ENCODE measurements at places on chromosomes 6 and 20. TPM values are rescaled to one million over a fixed set of nuclear protein-coding genes. Genes with fewer than 3 reads are reported as not detected.
A peak's percentile ranks its signal among the peaks of the same experiment; 100 is the strongest.

CD24 gene
- total RNA-seq = 1.4 TPM

TCP11 gene
- total RNA-seq = not detected

PPP1R14C gene
- not detected for total RNA-seq

ANKS1A gene
- total RNA-seq = 10.4 TPM

SLC17A3 gene
- total RNA-seq = 1.6 TPM

BTN1A1 gene
- total RNA-seq = not detected

GRCh38 chr6:125959041-125959440, 2.5 kb downstream of the HINT3 start:
- no peak for DNase-seq

- DNase-seq = no peak
Measured at GRCh38 chr20:52461582-52461981, 270.0 kb upstream of the ZFP64 start.

- DNase-seq = no peak
Measured at GRCh38 chr6:35624341-35625070, 64.2 kb downstream of the FKBP5 start.

DNA sequence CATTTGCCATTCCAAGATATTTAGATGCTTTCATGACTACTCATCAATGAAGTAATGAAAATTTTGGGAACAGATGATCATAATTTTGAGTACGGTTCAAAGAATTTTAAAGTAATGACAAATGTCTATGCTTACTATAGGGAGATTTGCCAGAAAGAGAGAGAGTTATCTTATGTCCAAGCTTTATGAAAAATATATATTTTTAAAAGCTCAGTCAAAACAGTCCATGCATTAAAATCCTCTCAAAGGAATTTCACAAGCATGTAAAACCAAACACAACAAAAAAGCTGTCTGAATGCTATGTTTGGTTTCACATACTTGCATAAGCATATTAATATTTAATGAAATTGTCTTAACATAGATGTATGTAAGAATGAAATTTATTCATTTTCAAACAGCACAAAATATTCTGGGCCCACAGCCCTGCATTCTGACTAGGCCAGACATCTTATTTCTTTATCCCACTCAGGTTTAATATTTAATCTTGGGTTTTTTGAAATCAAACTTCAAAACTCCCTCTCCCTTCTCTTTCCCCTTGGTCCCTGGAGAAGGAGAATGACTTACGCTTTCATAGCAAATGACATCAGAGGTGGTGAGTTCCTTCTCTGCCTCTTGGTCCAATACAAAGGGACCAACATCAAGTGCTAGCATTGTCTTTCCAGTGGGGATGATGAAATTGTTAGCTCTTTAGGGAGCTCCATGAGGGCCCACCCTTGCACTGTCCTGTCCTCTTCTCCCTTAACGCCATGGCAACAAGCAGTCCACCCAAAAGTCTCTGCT, 94.2 kb downstream of the ADAT2 start:
- no peak for DNase-seq

- DNase-seq = no peak
Measured at GRCh38 chr6:34196833-34197195, 39.9 kb upstream of the HMGA1 start.

GRCh38 chr6:41599015-41599851, 39.0 kb upstream of the MDFI start:
- no peak for DNase-seq

- no peak for DNase-seq
Measured at GRCh38 chr6:72952808-72953630, 272.3 kb downstream of the KHDC1L start.

- DNase-seq = no peak
Measured at GRCh38 chr6:11363881-11364576, 131.6 kb upstream of the NEDD9 start.

DNA sequence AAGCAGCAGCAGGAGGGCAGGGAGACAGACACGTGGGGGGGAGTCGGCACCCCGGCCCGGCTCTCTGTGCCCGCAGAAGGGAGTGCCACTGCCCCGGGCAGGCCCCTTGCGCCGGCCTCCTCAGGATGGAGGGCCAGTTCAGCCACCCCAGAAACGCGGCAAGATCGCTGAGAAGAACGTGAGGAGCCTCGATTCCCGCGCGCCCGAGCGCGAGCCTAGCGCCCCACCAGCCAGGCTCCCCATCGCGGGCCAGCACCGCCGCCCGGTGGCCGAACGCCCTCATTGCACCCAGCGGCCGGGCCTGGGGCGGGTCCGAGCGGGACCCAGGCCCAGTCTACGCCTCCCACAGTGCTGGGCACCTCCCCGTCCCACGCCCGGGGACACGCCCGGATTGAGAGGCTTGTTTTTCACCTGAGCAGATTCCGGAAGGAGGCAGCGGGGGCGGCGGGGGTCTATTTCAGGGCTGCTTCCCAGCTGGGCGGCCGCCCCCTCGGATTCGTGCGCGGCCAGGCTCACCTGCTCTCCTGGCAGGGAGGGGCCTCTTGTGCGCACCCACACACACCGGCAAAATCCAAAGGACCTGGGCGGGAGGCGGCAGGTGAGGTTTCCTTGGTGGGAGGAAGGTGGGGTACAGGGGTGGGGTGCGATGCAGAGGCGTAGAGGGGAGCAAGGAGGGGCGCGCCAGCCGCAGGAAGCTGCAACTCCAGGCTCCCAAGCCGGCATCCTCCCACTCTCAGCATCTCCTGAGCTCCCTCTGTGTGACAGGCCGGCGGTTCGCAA, 9.0 kb upstream of the GRM4 start:
- DNase-seq = peak; percentile 55

GRCh38 chr20:34022151-34022838, 28.6 kb downstream of the RALY start:
- DNase-seq = no peak

DNA sequence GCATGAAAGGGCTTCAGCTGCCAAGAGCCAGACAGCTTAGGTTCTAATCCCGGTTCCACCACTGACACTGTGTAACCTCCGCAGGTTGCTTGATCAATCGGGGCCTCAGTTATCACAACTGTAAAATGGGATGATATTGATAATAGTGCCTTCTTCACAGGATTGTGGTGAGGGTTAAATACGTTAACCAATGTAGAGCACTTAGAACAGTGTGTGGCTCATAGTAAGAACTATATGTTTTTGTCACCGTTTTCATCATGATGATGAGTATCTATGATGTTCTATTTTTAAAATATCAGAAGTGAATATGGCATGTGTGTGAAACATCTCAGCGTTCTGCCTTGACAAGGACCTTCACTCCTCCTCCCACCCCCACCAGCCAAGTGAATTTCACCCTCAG, 10.3 kb upstream of the MAPK13 start:
- DNase-seq = no peak

DNA sequence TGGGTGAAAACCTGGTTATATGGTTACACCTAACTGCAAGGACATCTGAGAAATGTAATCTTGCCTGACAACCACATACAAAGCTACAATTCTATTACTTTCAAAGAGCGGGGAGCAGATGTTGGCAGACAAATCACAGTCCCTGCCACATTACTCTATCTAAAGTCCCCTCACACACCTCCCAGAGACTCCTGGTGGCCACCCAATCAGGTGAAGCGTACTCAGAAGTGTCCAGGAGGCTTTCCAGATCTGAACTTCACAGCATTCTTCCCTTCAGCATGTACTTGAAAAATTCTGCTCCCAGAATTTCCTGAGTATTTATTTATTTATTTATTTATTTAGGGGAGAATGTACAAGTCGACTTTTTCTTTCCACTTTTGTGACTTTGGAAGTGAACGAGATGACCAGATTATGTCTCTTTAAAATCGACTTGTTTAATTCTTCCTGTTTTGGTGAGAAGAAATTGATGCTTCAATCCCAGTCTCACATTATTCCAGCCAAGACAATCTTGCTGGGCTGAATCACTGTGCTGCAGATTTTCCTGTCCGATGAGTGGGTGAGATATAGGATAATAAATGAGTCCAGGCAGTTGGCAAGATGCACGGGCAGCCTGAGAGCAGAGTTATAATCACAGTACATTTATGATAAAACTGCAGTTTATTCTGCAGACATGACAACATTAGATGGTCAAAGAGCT, 46.9 kb upstream of the POPDC3 start:
- no peak for DNase-seq

- no peak for DNase-seq
Measured at GRCh38 chr20:47741669-47742608, 43.3 kb downstream of the SULF2 start.

DNA sequence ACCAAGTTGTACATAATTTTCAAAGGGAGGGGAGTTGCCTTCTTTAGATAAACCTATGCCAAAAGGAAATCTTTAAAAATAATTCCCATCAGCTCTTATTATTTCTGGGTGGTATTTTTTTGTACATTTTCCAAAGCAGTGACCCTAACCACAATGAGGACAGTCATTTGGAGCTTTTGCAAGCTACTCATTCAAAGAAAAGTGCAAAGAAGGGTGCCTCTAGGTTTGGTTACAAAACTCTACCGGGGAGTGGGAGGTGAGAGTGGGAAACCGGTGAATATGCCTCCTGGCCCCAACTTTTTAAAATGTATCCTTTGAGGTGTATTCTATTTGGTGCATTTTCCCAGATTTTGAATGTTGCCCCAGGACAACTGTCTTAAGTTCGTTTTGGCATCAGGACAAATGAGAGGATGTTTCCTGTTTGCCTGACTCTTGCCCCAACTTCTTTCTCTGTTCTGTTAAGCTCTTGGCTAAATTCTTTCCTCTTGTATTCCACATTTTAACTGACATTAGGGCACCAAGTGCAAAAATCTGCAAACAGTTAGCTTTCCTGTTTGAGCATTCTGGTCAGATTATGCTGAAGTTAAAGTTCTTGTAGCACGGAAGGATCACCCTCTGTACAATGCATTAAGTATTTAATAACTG, 78.9 kb downstream of the SLX4IP start:
- DNase-seq = no peak

DNA sequence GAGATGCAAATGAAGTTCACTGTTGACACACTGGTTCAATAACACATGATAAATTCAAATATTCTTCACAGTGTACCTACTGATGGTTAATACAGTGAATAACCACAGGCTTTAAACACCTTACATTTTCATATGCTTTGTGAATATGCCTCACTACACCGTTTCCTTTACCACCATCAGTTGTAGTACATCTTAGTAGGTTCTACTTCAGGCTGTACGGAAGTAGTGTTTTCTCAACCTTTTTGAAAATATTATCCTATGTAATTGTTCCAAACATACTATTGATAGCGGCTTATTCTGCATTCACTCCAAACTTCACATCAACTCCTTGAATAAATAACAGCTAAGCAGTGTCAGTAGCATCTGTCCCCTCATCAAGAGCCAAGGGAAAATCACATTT, 15.3 kb downstream of the ZBTB9 start:
- no peak for DNase-seq

- no peak for DNase-seq
Measured at GRCh38 chr20:12660918-12661317, 347.9 kb upstream of the SPTLC3 start.

GRCh38 chr20:17605131-17605660, 35.3 kb downstream of the DSTN start:
- no peak for DNase-seq

DNA sequence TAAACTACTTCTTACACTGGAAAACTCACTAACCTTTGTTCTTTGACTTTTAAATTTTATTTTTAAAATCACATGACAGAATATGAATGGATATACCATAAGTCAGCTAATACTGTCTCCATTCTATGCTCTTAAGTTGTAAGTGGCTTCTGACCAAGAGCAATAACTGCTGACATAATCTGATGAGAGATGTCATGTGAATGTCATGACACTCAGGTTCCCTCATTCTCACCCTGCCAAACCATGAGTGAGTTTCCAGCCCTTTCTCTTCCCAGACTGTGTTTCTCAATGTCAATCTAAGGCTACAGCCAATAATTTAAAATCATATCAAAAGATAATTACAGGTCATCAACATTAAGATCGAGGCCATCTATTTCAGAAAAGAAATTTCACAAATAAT, 39.7 kb downstream of the KIF16B start:
- no peak for DNase-seq

- no peak for DNase-seq
Measured at GRCh38 chr6:51813904-51814303, 273.5 kb downstream of the PKHD1 start.

GRCh38 chr20:38804682-38805501, 605 bp upstream of the PPP1R16B start:
- DNase-seq = peak; percentile 68

DNA sequence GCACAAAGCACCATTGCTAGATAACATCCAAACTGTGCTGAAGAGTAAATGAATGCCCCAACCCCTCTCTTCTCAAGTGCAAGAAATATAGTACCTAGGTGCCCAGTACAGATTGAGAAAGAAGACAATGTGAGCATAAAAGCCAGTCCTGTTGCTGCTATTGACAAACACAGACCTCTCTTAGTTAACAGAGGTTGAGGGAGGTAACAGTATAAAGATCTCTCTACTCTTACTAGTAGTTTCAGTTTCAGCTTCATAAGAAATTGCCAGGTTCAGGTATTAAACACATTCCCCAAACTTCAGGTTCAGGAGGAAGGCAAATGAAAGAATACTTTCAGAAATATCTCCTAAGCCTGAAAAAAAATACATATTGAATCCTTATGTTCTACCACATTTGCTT, 31.4 kb downstream of the TBC1D32 start:
- no peak for DNase-seq

- peak; percentile 84 for DNase-seq
Measured at GRCh38 chr20:8043687-8044282, 24.2 kb upstream of the TMX4 start.

DNA sequence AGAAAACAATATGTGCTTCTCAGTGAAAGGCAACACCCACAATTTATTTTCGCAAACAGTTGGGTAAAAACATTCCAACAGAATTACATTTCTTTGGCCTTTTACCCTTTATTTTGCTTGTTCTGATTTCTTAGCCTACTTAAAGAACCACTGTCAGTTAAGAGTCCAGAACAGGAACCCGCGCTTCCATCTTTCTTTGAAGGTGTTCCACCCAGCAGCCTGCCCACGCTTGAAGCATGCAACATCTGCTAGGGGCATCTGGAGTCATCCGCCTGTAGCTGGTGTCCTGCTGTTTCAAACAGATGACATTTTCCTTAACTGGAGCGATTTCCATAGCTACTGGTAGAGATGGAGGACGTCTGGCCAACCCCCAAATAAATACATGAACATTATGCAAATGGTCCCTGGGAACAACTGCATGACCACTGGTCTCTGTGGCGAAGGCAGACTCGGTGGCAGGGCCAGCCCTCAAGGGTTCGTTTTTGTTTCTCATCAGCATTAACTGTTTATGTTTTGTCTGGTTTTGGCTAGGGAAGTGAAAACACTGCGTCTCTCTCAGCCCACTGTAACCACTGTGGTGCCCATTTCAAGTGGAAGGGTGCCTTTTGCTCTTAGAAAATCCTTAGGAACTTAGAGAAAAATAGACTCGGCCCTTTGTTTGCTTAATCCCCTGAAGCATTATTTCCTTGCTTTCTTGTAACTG, 51.6 kb downstream of the LAMA4 start:
- no peak for DNase-seq

- no peak for DNase-seq
Measured at GRCh38 chr6:39558591-39559190, 166.5 kb downstream of the KIF6 start.
